Hippocampal formation (tissue), 2 donors: ENCODE measurements at places on chromosomes 1 and 21.
A peak's percentile ranks its signal among the peaks of the same experiment; 100 is the strongest.

DNA sequence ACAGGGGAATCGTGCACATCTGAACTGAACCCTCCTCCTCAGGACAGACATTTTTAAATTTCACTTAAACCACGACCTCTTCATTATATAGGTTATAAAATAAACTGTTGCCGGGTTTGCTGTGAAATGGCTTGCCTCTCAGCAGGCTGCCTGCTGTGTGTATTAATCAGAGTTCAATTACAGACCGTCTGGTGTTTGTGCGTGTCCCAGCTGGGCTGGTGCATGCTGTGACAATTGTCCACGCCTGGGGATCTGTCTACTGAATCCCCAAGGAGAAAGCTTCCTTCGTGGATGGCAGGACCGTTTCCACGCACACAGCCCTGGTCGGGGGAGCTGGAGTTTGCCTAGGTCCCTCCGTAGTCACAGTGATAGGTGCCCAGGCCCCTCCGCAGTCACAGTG lies 13.4 kb upstream of the AGPAT3 start:
- DNase-seq = no peak

GRCh38 chr1:79811173-79811572 lies 804.6 kb upstream of the ADGRL4 start:
- no peak for DNase-seq

- DNase-seq = no peak
Measured at GRCh38 chr21:35924714-35925301, 135.5 kb downstream of the SETD4 start.

DNA sequence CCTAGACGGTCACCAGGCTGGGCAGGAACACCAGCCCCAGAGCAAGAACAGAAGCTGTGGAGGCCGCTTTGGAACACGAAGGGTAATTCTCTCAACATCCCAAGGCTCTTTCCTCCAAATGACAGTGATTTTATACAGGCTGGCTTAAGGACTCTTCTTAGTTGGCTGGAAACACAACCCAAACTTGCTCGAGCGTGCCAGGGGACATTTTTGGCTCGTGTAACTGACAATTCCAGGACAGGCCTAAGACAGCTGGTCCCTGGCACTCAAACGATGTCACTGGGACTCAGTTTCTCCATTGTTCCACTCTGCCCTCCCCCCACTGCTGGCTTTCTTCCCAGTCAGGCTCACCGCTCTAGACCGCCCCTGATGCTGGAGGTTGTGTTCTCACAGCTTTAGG lies 164.7 kb downstream of the NPHP4 start:
- DNase-seq = no peak

DNA sequence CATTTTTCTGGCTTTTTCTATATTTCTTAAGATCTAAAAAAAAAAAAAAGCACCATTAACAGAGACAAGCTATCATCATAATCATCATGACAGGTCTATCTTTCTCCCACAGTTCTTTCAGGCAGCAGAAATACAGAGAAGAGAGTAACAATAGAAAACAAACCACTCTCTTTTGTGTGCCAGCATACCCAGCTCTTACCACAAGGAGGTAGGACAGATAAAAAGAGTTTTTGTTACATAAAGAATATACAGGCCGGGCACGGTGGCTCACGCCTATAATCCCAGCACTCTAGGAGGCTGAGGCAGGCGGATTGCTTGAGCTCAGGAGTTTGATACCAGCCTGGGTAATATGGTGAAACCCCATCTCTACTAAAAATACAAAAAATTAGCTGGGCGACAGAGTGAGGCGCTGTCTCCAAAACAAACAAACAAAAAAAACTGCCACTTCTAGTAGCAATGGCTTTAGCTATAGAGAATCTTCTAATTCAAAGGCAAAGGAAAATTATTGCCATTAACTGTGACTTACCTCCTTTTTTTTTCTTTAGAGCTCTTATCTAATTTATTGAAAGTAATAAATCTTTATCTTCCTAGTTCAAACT lies 39.7 kb downstream of the ANKRD13C start:
- DNase-seq = peak; percentile 4

- no peak for DNase-seq
Measured at GRCh38 chr1:82722608-82723007, 921.9 kb downstream of the ADGRL2 start.

- no peak for DNase-seq
Measured at GRCh38 chr1:64295561-64295960, 92.1 kb downstream of the UBE2U start.

GRCh38 chr1:208652296-208653160 lies 408.3 kb upstream of the PLXNA2 start:
- peak; percentile 71 for DNase-seq

DNA sequence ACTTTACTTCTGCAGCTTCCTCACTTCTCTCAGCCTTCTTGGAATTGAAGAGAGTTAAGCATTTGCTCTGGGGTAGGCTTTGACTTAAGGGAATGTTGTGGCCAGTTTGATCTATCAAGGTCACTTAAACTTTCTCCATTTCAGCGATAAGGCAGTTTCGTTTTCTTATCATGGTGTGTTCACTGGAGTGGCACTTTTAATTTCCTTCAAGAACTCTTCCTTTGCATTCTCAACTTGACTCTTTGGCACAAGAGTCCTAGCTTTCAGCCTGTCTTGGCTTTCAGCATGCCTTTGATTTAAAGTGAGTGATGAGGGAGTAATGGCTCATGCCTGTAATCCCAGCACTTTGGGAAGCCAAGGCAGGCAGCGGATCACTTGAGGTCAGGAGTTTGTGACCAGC lies 38.7 kb downstream of the HS2ST1 start:
- DNase-seq = no peak

DNA sequence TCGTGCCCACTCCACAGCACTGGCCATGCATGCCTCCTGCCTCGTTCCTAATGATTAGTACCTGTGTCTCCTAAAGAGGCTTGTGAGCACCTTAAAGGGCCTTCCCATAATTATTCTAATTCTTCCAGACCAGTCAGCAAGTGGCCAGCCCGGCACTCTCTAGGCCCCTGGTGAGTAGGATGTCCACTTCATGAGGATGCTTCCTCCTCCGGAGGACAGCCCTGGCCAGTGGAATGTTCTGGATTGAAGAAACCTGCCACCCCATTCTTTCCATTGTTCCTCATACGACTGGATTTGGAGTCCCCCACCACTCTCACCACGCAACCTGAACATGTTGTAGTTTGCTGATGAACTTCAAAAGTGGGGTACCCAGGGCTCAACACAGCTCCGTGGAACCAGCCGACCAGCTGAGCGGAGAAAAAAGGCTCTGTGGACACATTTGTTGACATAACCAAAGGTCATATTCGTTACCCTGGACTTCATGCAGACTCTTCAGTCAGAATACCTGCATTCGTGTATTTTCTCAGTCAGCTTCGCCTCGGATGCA lies 46.7 kb upstream of the LBR start:
- DNase-seq = no peak

DNA sequence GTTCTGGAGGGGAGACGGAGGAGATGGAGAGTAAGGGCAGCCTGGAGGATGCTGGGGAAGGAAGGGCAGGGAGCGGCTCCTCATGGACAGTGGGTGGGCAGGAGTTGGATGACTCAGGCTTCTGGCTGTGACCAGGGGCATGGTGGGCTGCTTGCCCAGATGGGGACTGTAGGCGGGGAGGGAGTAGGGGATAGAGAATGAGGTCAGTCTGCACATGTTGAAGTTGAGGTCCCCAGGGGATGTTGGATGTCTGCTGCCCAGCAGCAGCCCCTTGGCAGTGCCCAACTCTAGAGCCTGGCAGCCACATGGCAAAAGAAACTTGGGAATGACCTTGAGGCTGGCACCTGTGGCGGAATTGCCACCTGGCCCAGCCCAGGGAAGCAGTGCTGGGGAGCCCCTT lies 6.4 kb downstream of the SELENON start:
- DNase-seq = no peak

DNA sequence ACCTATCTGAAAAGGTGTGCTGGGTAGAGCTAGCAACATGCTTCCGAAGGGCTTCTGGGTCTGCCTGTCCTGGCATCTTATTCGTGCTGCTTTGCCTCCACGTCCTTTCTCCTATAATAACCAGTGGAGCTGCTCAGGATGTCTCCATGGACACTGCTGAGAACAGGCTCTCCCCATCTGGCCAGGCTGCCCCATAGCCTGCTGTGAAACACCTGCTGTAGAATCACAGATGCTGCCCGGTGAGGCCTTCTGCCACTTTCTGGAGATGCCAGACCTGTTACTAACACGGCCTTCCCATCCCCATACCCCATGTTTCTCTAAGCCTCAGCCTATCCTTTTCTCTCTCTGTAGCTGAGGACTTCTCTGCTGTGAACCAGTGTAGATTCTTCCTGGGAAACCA lies 120.5 kb downstream of the IER5 start:
- DNase-seq = no peak

DNA sequence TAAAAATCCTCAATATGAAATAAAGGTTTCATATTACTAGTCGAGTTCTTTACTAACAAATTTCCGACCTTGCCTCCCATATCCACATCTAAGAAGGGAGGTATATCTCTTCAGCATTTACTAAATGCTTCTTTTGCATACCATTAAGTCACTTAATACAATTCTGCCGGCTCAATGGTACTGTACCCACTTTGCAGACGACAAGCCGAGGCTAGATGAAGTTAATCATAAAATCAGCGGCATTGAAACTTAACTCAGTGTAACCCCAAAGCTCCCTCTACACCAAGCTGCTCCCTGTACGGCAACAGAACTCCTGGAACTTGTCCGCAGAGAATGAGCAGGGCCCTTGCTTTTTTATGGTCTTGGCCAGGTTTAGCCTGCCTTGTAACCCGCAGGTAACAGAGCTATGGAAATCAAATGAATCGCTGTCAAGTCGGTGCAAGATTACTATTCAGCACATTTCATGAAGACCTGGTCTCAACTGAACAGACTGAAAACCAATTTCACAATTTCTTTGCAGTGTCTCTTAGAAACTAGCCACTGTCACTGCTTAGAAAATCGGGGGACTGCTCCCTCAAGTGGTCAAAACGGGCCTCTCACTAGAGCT lies 738 bp downstream of the INTS7 start:
- DNase-seq = no peak
